ENCODE measurements at places on chromosomes 13 and 19.

DNA sequence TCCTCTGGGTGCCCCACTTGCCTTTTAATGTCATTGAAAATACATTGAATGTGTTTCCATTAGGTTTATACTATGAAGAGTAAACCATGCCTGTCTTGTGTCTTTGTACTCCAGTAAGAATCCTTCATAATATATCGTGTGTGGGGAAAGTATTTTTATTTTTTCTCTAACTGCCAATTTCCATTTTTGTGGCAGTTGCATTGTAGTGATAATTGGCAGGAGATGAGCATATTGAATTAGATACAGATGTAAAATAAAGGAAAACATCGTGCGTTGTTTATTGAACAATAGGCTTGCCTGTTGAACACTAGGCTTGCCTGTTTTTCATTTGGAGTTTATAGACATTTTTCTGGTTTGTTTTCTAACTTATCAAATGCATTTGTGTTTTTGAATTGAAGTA lies 218.8 kb downstream of the NBEA start:
- no peak for DNase-seq

DNA sequence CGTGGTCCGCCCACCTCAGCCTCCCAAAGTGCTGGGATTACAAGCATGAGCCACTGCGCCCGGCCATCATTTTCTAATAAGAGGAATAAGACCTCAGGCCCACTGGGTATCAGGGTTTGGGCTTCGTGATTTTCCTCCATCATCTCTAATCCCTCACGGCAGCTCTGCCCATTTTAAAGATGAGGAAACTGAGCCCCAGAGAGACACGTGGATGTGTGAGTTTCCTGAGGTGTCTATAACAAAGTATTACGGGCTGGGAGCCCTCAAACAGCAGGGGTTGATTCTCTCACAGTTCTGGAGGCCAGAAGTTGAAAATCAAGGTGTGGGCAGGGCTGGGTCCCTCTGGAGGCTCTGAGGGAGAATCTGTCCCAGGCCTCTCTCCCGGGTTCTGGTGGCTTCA lies 33.7 kb downstream of the MYO9B start:
- DNase-seq = no peak

DNA sequence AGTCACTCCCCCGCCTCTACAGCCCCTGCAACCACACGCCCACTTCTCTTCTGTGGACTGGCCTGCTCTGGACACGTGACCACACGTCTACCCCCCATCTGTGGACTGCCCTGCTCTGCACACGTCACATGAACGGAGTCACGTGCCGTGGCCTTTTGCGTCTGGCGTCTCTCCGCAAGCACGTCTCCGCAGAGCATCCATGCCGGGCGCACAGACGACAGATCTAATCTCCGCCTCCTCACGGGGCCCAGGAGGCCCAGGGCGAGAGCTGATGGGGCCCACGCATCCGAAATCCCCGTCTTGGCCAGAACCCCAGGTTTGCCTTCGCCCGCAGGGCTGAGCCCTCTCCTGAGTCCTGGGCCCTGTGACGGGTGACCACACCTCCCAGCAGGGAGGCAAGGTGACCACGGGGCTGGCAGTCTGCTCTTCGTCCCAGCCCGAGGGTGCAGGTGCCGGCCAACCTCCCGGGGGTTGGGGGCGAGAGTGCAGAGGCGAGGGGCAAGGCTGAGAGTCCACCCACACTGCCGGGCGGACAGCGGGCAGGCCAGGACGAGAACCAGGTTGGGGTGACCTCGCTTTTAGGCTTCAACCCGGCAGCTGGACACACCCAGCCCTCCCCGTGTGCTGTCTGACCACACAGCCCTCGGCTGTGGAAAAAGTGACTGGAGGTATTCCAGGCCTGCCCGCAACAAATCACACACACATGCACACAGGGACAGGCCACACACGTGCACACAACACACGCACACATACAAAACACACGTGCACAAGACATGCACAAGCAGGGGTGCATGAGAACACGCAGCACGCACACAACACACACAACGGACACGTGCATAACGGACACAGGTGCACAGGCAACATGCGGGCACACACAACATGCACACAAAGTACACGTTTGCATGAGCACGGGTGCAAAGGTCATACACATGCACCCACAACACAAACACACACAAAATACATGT lies 3.9 kb downstream of the SBNO2 start:
- DNase-seq = no peak

DNA sequence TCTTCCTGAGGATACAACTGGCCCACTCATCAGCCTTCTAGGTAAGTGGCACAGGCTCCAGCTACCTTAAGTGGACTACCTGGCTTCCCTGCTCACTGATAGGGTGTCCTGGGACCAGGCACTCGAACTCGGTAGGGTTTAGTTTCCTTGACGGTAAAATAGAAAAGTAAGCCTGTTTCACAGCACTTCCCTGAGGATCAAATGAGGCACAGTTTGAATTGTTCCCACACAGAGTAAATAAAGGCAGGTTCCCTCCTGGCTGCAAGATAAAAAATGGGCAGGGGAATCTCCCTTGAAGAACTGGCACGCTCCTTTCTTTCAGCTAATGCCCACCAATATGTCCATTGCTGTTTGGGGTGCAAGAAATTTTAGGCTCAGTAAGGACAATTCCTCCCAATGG lies 1.1 kb upstream of the FAM124A start:
- DNase-seq = no peak

- no peak for DNase-seq
Observed at GRCh38 chr13:28744091-28744536, 25.3 kb upstream of the SLC46A3 start.

DNA sequence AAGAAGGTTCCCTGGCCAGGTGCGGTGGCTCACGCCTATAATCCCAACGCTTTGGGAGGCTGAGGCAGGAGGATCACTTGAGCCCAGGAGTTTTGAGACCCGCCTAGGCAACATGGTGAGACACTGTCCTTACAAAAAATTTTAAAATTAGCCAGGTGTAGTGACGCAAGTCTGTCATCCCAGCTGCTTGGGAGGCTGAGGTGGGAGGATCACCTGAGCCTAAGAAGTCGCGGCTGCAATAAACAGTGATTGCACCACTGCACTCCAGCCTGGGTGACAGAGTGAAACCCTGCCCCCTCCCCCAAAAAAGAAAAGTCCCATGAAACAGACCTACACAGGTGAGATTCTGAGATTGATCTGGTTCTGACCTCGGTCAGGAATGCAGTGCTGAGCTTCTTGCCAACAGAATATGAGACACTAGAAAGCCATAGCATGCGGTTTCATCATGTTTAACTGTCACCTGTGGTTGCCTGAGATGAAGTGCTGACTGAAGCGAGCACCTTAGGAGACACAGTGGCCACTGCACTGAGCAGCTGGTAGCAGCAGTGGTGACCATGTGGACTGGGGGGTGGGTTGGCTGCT lies 2.0 kb upstream of the A1BG start:
- no peak for DNase-seq

DNA sequence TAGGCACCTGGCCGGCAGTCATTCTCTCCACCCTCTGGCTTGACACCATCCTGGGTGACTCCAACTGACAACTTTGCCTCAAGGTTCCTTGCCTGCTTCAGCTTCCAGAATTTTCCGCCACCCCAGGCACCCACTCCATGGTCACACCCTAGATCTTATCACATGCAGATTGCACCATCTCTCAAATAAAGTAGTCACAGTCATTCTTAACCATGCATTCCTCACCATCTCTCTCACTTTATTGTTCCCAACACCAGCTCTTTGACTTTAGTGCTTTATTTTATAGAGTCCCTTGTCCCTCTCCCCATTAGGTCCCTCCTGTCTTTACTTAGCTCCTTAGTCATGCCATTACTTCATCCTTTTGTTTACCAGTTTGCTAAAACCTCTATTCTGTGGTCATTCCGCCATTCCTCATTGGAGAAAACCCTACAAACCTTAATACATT lies 351.7 kb downstream of the SPRY2 start:
- DNase-seq = no peak

- no peak for DNase-seq
Observed at GRCh38 chr13:46577696-46578589, 25.0 kb downstream of the LRCH1 start.

DNA sequence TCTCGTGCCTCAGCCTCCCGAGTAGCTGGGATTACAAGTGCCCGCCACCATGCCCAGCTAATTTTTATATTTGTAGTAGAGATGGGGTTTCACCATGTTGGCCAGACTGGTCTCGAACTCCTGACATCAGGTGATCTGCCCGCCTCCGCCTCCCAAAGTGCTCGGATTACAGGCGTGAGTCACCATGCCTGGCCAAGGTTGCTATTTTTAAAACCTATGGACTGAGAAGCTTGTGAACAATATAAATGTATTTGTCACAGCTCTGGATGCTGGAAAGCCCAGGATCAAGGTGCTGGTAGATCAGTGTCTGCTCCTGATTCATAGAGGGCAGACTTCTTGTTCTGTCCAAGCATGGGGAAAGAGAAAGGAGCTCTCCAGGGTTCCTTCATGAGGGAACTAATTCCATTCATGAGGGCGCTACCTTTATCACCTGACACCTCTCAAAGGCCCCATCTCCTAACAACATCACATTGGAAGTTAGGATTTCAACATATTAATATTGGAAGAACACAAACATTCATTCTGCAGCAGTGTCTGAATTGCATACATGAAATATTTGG lies 16.1 kb downstream of the CARD8 start:
- DNase-seq = no peak

DNA sequence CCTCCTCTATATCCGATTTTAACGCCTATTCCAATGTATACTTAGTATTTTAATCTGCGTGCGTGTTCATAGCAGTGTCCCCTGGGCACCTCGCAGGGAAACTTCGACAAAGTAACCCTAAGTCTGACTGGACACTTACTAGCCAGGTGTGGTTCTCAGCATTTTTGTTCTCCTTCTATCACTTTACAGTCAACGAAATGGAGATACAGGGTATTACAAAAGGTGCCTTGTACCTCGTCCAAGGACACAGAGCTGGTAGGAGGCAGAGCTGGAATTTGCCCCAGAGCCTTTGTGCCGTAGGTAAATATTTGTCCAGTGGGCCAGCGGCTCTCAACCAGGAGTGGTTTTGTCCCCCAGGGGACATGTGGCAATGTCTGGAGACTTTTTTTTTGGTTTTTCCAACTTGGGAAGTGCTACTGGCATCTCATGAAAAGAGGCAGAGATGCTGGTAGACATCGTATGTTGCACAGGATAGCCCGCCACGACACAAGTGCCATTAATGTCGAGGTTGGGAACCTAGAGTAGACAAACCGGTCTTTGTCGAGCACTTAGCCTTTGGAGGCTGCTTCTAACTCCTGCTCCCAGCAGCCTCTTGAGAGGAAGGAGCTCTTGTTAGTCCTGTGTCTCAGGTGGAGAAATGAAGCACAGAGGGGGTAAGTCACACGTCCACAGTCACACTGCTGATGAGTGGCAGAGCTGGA lies 1.1 kb downstream of the ZNF444 start:
- no peak for DNase-seq

- DNase-seq = no peak
Observed at GRCh38 chr19:50181121-50181520, 18.0 kb upstream of the IZUMO2 start.

GRCh38 chr13:48560657-48561337 lies 27.9 kb upstream of the RCBTB2 start:
- DNase-seq = no peak

DNA sequence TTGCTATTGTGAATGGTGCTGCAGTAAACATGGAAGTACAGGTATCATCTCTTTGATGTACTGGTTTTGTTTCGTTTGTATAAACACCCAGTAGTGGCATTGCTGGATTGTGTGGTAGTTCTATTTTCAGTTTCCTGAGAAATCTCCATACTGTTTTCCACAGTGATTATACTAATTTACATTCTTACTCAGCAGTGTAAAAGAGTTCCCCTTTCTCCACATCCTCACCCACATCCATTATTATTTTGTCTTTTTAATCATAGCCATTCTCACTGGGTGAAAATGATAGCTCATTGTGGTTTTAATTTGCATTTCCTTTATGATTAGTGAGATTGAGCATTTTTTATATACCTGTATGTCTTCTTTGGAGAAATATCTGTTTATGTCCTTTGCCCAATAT lies 62.3 kb upstream of the PARP4 start:
- no peak for DNase-seq

DNA sequence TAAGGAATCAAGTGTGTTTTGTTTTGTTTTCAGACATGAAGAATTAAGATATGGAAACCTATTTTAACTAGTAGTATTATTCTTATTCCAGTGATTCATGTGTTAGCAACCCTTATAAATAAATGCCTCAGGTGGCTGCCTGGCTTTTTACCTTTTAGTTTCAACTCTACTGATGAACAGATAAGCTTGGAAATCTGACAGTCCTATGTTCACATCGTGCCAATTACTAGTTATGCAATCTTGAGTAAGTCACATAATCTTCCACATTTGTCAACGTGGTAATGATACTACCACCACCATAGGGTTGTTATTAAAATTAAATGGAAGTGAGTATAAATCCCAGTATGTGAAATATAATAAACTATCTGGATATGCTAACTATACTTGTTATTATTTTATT lies 64.3 kb downstream of the TBC1D4 start:
- DNase-seq = no peak

DNA sequence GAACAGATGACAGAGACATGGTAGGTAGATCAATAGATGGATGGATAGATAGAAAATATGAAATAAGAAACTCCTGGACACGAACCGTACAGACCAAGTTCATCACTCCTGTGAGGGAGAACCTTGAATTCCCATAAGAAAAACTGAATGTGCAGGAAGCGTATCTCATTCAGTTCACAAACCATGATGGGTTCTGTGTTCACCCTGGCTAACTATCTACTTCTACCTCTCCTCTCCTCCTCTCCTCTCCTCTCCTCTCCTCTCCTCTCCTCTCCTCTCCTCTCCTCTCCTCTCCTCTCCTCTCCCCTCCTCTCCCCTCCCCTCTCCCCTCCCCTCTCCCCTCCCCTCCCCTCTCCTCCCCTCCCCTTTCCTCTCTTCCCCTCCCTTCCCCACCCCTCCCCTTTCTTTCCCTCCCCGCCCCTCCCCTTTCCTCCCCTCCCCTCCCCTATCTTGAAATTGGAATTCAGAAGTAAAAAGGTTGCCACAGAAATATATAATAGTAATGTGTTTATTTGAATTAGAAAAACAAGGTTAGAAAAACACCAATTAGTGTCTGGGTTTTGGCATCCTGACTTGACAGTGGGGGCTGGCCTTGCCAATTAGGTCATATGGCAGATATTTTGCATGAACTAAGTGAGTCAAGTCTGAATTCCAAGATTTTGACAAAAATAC lies 75.9 kb downstream of the ANKRD10 start:
- DNase-seq = no peak

GRCh38 chr19:39423258-39424086 lies 11.0 kb downstream of the PLEKHG2 start:
- DNase-seq = no peak

DNA sequence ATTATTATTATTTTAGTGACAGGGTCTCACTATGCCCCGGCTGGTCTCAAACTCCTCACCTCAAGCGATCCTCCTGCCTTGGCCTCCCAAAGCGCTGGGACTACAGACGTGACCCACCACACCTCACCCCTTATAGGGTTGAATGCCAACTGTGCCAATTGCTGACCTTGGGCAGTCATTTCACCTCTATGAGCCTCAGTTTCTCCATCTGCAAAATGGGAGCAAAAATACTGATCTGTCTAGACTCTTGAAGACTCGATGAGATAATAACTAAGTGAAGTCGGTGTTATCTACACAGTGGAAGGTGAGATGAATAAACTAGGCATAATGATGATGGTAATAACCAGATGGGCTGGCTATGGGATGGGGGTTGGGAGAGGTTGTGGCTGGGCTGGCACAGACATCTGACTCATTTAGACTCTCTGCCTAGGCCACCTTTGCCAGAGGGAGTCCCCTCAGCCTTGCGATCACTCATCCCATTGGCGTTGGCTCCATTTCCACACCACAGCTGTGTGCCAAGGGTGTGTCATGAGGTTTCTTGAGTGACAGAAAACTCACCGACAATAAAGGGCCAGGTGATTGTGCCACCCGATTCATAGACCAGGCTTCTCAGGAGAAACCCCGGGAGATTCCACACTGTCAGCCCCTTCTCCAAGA lies at the start of gene CASP14:
CASP14 (plus strand) TSS at position 596 of the 657 bp plus-strand sequence. CDS start 2,772 bp downstream, outside the sequence.
- DNase-seq = no peak

Data from right renal pelvis (tissue), 4 donors.